ENCODE measurements at places on chromosomes 6 and 20. TPM values are rescaled to one million over a fixed set of nuclear protein-coding genes. Genes with fewer than 3 reads are reported as not detected.

SCAND1 gene
- total RNA-seq = 33.8 TPM

PERP gene
- 1.6 TPM for total RNA-seq

POFUT1 gene
- total RNA-seq = 14.7 TPM

PRPH2 gene
- total RNA-seq = 6.1 TPM

PHACTR3 gene
- total RNA-seq = 40.8 TPM

MRPS18A gene
- 16.3 TPM for total RNA-seq
